GM23248 (cell line): ENCODE measurements at places on chromosomes 1 and 21. TPM values are rescaled to one million over a fixed set of nuclear protein-coding genes. Genes with fewer than 3 reads are reported as not detected.

SHISAL2A gene
- not detected in 2 replicates for polyA plus RNA-seq

CKS1B gene
- polyA plus RNA-seq: 113 and 119 TPM in 2 replicates

GPR37L1 gene
- polyA plus RNA-seq: 0.03 TPM in 1 of 2 replicates, not detected in the other

ACKR1 gene
- polyA plus RNA-seq: not detected in 2 replicates

GRCh38 chr21:41052820-41053555, 115.0 kb upstream of the BACE2 start:
- no peak for DNase-seq

DIRAS3 gene
- polyA plus RNA-seq: 13.3 and 18.5 TPM in 2 replicates

KRTAP11-1 gene
- polyA plus RNA-seq: not detected in 2 replicates

- no peak for DNase-seq
Observed at GRCh38 chr1:60639287-60639686, 443.1 kb upstream of the NFIA start.

DNA sequence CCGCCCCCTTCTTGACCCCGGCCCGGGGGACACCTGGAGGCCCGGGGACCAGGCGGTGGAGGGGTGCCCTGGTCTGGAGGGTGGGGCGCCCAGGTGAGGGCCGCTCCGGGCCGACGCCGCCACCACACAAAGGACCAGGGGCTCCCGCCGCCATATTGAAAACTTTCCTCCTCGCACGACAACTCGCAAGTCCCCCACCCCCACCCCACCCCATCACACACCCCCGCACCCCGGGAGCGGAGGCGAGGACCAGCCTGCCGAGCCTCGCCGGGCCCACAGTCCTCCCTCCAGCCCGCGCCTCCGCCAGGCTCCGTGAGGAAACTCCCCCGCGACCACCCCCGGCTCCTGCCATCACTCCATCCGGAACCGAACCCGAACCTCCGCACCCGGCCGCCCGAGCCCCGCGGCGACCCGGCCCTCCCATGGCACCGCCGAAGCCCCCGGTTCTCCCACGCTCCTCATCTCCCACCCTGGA, 733 bp downstream of the KDM5B start:
- peak; percentile 81 for DNase-seq

DNA sequence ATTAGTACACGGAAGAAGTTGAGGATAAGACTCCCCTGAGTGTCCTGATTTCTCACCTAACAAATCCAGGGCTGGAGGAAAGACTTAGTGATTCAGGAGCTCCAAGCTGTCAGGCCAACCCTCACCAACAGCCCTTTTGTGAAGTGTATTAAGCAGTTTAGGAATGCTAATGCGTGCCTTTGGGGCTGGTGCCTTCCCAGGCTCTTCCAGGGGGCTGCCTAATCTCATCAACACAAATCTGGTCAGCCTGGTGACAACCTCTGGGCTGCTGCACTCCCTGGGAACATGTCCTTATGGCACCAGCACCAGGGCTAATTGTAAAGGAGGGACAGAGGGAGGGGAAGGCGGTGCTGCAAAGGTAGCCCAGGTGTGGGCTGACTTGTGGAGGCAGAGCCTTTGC, 15.5 kb downstream of the CSMD2 start:
- DNase-seq: no peak

DNA sequence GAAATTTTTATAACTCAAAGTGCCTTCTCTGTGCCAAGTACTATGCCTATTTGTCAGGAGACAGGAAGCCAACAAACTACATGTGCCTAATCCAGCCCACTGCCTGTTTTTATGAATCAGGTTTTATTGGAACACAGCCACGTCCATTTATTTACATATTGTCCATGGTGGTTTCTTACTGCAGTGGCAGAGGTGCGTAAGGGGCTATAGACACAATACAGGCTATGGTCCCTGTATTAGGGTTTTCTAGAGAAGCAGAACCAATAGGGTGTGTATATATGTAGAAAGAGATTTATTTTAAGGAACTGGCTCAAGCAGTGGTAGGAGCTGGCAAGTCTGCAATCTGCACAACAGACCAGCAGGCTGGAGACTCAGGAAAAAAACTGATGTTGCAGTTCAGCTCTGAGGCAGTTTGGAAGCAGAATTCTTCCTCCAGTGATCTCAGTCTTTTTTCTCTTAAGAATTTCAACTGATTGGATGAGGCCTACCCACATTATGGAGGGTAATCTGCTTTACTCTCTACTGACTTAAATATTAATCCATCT, 15.4 kb downstream of the PPIE start:
- peak; percentile 8 for DNase-seq

- no peak for DNase-seq
Observed at GRCh38 chr21:25326181-25326580, 281.1 kb downstream of the MRPL39 start.

GRCh38 chr1:14341147-14341546, 257.3 kb upstream of the KAZN start:
- no peak for DNase-seq

- DNase-seq: no peak
Observed at GRCh38 chr1:84089867-84090266, 54.2 kb upstream of the PRKACB start.

GRCh38 chr1:27941671-27942540, 7.1 kb downstream of the SMPDL3B start:
- DNase-seq: no peak

TIAM1 gene
- polyA plus RNA-seq: 2.6 and 3.2 TPM in 2 replicates

PDC gene
- 0.20 and 0.94 TPM in 2 replicates for polyA plus RNA-seq

DNA sequence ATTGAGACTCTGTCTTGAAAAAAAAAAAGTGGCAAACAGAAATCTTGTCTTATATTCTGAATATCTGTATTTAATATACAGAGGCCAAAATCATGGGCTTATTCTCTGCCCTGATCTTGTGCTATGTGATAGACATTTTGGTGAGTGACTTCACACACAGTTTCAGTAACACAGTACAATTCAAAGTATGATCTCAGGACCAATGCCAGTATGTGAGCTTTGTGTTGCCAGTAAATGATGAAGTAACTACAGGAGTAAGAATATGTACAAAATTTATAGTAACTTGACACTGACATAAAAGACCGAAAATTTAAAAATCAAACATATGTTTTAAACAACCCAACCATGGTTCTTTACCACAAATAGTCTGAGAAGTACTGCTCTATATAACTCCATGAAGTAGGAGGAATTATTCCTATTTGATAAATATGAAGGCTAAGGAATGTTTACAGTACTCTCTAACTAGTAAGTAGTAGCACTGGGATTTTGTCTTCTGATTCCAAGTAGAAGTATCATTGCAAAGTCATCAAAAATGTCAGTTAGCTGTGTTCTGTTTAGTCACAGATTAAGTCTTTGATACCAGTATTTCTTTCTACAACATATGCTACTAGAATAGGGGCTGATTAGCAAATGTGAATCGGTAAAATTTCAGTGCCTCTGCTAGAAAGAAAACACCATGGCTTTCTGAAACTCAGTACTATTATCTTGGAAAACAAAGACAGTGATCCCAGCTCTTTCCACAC, 25.3 kb downstream of the DPH5 start:
- no peak for DNase-seq

DNA sequence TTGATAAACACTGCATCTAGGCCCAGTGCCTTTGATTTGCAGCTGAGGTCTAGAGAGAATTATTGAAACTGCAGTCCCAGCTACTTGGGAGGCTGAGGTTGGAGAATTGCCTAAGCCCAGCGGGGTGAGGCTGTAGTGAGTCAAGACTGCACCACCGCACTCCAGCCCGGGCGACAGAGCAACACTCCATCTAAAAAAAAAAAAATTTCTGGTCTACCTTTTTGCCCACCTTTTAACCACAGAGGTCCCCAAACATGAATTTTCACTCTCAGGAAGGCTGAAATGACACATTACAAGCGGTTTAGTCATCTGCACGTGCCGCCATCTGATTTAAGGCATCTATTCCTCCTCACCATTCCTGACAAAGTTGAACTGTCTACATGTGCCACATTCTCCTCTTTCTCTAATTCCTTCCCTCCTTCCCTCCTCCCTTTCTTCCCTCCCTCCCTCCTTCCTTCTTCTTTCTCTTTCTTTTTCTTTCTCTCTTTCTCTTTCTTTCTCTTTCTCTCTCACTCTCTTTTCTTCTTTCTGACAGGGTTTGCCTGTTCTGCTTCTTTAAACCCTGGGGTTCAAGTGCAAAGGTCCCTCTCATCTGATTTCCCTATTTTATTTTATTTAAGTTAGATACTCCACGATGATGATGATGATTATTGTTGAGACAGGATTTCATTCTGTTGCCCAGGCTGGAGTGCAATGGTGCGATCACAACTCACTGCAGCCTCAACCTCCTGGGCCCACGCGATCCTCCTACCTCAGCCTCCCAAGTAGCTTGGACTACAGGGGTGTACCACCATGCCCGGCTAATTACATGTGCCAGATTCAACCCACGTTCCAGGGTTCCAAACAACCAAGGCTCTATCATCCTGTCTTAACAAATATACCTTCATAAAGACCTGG, 3.0 kb upstream of the SOD1 start:
- DNase-seq: peak; percentile 53
